Right lobe of liver (tissue), 6 donors: ENCODE measurements at places on chromosomes 4 and X. TPM values are rescaled to one million over a fixed set of nuclear protein-coding genes. Genes with fewer than 3 reads are reported as not detected.

The COX18 gene
- total RNA-seq = 15.7 TPM

DNA sequence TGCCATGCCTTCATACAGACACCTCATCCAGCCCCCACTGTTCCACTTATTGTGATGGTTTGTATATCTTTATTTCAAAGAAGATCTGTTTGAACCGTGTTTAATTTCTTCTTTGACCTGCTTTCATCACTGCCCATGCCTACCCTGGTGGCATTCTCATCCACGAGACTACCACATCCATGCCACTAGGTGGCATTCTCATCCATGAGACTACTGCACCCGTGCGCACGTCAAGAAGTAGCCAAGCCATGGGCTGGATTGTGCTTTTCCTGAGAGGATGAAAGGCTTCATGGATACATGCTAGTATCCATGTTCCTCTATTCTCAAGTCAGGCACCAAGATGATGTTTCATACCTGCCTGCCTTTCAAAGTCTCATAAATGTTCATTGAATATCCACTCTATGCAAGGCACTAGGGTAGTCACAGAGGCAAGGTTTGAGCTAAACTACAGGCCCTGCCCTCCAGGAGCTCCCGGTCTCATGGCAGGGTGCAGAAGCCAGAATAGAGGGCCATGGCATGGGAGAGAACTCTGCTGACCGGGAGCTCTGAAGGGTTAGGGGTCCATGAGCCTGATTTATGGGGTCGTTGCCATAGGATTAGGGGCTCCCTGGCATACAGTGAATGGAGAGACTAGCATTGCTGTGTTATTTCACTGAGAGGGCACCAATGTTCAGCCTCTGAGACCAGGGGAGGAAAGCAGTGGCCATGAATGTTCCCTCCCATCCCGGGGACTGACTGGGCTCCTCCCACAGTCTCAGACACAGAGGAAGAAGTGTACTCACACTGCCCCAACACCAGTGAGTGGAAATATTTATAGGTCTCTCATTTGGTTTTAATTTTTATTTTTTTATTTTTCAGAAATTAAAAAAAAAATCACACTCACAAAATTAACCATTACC, 24.8 kb upstream of the EOLA2 start:
- no peak overlapping the region for H3K27ac ChIP-seq
- DNase-seq = peak; percentile 58
- no peaks in the 10 kb centered on the region for H3K36me3 ChIP-seq
- no peaks in the 10 kb centered on the region for H3K4me1 ChIP-seq
- H3K27me3 ChIP-seq = no peaks in the 10 kb centered on the region

The UGT2B11 gene
- 1.4 TPM for total RNA-seq

GRCh38 chrX:68049466-68049865, 383.8 kb downstream of the OPHN1 start:
- no peak overlapping the region for H3K4me3 ChIP-seq
- no peaks in the 10 kb centered on the region for H3K4me1 ChIP-seq
- DNase-seq = no peak
- H3K27me3 ChIP-seq = no peaks in the 10 kb centered on the region

The TEX13C gene
- total RNA-seq = not detected

The SMIM10L2A gene
- total RNA-seq = 0.06 TPM

DNA sequence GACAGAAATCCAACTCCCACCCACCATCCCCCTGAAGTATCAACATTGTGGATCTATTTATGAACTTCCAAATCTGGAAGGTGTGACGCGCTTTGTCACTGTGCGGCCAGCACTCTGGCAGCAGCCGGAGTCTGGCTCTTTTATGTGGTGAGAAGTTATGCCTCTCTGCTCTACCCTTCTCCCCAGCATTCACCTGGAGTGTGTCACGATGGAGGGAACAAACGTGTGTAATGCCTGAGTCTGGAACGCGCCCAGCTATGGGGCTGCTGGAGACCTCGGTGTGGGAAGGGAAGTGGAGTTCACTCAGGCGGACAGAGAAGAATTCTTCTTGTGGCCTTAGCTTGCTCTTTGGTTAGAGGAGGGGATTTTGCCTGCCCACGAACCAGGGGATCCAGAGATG, 222.1 kb upstream of the RPL34 start:
- H3K36me3 ChIP-seq = no peaks in the 10 kb centered on the region
- DNase-seq = no peak
- H3K4me1 ChIP-seq = no peaks in the 10 kb centered on the region
- no peak overlapping the region for H3K27ac ChIP-seq
- no peaks in the 10 kb centered on the region for H3K27me3 ChIP-seq

DNA sequence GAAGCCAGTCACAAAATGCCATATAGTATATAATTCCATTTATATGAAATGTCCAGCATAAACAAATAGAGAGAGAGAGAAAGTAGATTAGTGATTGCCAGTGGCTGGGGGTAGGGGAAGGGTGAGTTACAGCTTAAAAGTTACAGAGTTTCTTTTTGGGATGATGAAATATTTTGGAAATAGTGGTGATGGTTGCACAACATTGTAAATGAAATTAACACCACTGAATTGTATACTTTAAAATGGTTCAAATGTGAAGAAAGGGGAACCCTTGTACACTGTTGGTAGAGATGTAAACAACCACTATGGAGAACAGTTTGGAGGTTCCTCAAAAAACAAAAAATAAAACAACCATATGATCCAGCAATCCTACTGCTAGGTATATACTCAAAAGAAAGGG, 131.2 kb upstream of the GPC4 start:
- no peaks in the 10 kb centered on the region for H3K36me3 ChIP-seq
- no peaks in the 10 kb centered on the region for H3K4me1 ChIP-seq

The CORIN gene
- 0.12 TPM for total RNA-seq
